ENCODE measurements at places on chromosomes 1 and 21. TPM values are rescaled to one million over a fixed set of nuclear protein-coding genes. Genes with fewer than 3 reads are reported as not detected.
A peak's percentile ranks its signal among the peaks of the same experiment; 100 is the strongest.

GRCh38 chr21:33185852-33186251 is 43.9 kb upstream of the IFNAR2 start:
- H3K27me3 ChIP-seq = peaks cover 40% of the 10 kb centered on the region
- no peak overlapping the region for H3K27ac ChIP-seq
- no peak for DNase-seq

DNA sequence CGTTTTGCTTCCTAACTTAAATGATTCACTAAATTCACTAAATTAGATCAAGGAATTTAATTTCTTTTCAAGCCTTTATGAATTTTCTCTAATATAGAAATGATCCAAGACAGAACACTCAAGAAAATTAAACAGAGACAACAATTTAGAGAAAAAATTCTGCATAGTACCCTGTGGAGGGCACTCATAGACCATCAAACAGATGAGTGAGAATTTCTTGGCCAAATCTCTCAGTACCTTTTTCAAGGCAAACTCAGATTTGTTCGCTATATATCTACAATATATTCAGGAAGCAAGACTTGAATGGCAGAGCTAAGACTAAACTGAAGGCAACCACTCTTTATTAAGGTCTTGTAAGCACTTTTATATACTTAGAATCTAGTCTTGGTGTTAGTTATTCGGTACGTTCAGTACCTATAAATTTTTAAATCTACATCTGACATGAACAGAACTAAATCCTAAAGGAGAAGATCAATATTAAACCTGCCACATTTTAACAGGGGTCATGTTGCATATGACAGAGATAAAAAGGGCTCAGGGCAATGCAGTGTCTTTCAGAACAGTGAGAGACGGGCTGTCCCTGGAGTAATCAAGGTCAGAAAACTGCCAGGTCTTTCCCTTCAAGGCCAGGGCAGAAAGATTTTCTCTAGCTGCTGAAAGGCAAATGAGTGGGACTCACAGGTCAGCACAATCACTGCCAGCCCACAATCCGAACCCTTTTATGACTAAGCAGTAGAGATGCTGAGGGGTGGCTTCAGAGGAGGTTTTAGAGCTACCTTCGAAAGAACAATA is 118.8 kb upstream of the TMPRSS15 start:
- no peak for DNase-seq
- H3K4me1 ChIP-seq = no peaks in the 10 kb centered on the region
- no peak overlapping the region for H3K27ac ChIP-seq
- H3K36me3 ChIP-seq = no peaks in the 10 kb centered on the region
- no peak overlapping the region for H3K4me3 ChIP-seq
- H3K27me3 ChIP-seq = no peaks in the 10 kb centered on the region

DNA sequence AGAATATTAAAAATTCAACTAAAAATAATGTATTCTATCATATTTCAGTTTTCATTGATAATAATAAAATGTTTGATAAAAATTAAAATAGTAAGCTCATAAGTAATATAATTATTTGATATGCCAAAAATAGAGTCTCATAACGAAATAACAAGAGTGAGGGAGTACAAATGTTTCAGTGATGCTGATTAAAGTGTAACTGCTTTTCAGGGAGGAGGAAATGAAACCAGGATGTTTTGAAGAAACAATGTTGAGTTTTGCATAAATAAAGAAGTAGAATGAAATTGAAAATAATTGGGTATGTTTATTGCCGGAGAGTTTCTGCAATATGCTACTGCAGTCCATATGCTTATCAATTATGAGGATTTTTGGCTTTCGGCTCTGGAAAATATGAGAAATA is 1159.8 kb upstream of the ADGRL2 start:
- H3K27ac ChIP-seq = no peak overlapping the region
- no peaks in the 10 kb centered on the region for H3K36me3 ChIP-seq
- no peaks in the 10 kb centered on the region for H3K27me3 ChIP-seq
- DNase-seq = no peak
- H3K4me1 ChIP-seq = no peaks in the 10 kb centered on the region
- H3K4me3 ChIP-seq = no peak overlapping the region

- peaks cover 4% of the 10 kb centered on the region for H3K4me1 ChIP-seq
- H3K27me3 ChIP-seq = no peaks in the 10 kb centered on the region
- no peak overlapping the region for H3K4me3 ChIP-seq
- DNase-seq = no peak
- peaks cover 18% of the 10 kb centered on the region for H3K36me3 ChIP-seq
Measured at GRCh38 chr1:36097693-36098585, 9.2 kb downstream of the ADPRS start.

- H3K27ac ChIP-seq = no peak overlapping the region
- no peak for DNase-seq
- no peaks in the 10 kb centered on the region for H3K4me1 ChIP-seq
- H3K36me3 ChIP-seq = no peaks in the 10 kb centered on the region
- no peaks in the 10 kb centered on the region for H3K27me3 ChIP-seq
Measured at GRCh38 chr21:46454634-46455390, 3.9 kb upstream of the DIP2A start.

DNA sequence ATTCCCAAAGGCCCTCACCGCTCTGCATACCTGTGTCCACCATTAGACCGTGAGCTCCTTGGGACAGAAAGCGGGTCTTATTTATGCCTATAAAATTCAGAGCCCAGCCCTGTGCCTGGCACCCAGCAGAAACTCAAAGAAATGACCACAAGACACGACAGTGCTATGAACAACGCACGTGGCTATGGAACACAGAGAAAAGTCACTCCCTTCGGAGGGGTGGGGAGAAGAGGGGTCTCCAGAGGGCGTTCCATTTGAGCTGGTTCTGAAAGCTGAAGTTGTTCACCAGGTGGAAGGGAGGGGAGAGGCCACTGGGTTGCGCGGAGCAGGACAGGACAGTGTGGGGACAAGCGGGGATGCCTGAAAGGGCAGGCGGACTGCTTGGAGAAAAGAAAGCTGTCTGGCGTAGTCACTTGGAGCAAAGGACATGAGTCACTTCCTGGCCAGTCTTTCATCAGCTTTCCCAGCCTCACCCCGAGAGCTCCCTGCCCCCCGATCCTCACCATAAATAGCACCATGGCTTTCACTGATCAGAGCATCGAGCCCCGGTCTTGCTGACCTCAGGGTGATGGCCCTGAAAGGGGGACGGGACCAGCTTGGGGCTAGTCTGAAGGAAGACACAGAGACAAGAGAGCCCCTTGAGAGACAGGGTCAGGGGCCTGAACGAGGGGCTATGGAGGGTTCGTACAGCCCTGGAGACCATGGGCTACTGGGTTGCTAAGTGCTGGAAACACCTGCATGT is 28.5 kb downstream of the ECE1 start:
- no peaks in the 10 kb centered on the region for H3K36me3 ChIP-seq
- peak overlapping the region; percentile 96 for H3K27ac ChIP-seq
- no peak overlapping the region for H3K4me3 ChIP-seq

DNA sequence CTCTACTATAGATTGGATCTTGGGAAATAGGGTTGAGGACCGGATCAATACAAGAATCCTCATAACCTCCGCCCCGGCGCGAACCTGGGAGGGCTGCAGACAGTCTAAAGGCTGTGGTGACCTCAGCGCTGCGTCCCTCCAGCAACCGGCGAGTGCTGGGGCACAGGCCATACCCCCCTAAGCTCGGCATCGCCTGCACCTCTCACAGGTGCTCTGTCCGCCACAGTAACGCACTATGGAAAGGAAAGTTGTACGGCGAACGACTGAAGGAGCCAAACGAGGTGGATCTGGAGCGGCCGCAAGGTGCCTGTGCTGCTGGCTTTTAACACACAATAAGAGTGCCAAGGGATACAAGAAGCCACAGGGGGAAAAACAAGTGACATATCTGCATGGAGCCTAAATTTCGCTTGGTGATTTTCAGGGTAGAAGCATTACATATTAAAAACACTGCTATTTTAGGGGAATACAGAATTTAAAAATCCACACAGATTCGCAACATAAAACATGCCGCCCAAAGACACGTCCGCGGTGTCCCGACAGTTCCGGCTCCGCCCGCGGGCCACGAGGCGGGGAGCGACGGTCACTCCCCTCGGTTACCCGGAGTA is 1.4 kb upstream of the RBM15 start:
- peak overlapping the region; percentile 88 for H3K27ac ChIP-seq
- H3K4me3 ChIP-seq = peak overlapping the region; percentile 77
- H3K36me3 ChIP-seq = peaks cover 15% of the 10 kb centered on the region
- peaks cover 55% of the 10 kb centered on the region for H3K4me1 ChIP-seq
- no peaks in the 10 kb centered on the region for H3K27me3 ChIP-seq

DNA sequence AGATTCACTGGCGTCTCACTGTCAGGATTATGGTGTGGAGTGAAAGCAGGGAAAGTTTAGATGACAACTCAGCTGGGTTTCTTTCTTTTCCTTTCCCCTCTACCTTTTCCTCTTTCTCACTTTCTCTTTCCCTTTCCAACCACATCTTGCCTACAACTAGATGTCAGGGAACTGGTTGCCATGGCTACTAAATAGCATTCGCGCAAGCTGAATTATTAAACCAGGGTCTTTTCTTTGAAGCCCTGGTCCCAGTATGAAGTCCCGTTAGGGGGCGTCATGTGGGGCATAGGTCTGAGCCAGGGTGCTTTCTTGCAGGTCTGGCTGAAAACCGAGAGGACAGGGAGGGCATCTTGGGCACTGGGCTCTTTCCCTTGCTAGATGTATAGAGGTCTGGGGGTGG is 168.4 kb upstream of the CACNA1E start:
- no peaks in the 10 kb centered on the region for H3K4me1 ChIP-seq
- no peak overlapping the region for H3K4me3 ChIP-seq

DNA sequence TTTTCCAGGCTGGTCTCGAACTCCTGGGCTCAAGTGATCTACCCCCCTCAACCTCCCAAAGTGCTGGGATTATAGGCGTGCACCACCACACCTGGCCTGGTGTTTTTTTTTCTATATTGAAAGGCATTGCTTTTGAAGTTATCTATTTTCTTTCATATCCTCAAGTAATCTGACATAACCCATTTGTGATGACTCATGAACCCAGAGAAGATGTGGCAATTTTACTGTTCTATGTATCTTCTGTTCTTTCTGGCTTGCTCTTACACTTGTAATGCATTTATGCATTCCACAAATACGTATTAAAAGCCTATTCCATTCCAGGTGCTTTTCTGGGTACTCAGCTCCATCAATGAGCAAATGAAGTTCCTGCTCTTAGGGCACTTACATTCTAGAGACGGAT is 29.9 kb upstream of the ERRFI1 start:
- no peak overlapping the region for H3K4me3 ChIP-seq
- peaks cover 40% of the 10 kb centered on the region for H3K4me1 ChIP-seq
- no peaks in the 10 kb centered on the region for H3K36me3 ChIP-seq

- no peaks in the 10 kb centered on the region for H3K36me3 ChIP-seq
- no peaks in the 10 kb centered on the region for H3K27me3 ChIP-seq
- H3K27ac ChIP-seq = no peak overlapping the region
Measured at GRCh38 chr1:231494439-231495110, 33.9 kb upstream of the TSNAX start.

- no peak overlapping the region for H3K4me3 ChIP-seq
- no peak for DNase-seq
- H3K27me3 ChIP-seq = no peaks in the 10 kb centered on the region
- no peaks in the 10 kb centered on the region for H3K36me3 ChIP-seq
- no peak overlapping the region for H3K27ac ChIP-seq
Measured at GRCh38 chr1:160538985-160539651, 16.1 kb upstream of the SLAMF6 start.

DNA sequence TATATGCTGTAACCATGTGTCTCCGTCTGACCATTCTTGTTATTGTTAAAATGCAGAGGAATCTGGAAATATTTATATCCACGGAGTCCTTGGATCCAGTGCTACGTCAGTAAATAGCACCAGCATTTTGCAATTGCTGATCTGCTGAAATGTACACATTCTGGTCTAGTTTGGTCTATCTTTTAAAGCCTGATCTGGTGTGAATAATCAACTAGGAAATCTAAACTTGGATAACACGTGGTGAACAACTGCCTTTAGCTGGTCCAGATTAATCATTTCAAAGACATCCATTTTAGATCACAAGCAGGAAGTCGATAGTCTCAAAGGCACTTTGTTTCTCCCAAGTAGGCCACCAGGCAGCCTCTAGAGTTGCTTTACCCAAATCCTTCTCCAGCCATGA is 32.6 kb downstream of the PDPN start:
- H3K27ac ChIP-seq = no peak overlapping the region
- H3K4me1 ChIP-seq = no peaks in the 10 kb centered on the region
- no peak for DNase-seq
- peaks cover 16% of the 10 kb centered on the region for H3K27me3 ChIP-seq
- H3K36me3 ChIP-seq = no peaks in the 10 kb centered on the region

GRCh38 chr1:25806418-25806817 is 6.4 kb downstream of the SELENON start:
- no peaks in the 10 kb centered on the region for H3K27me3 ChIP-seq
- no peaks in the 10 kb centered on the region for H3K4me1 ChIP-seq
- no peak overlapping the region for H3K27ac ChIP-seq
- H3K36me3 ChIP-seq = no peaks in the 10 kb centered on the region

- no peak for DNase-seq
- H3K27me3 ChIP-seq = no peaks in the 10 kb centered on the region
- H3K4me3 ChIP-seq = no peak overlapping the region
- H3K36me3 ChIP-seq = no peaks in the 10 kb centered on the region
Measured at GRCh38 chr1:207014728-207015127, 17.8 kb downstream of the C1orf116 start.

- no peak overlapping the region for H3K4me3 ChIP-seq
- H3K36me3 ChIP-seq = no peaks in the 10 kb centered on the region
- H3K27ac ChIP-seq = no peak overlapping the region
- no peaks in the 10 kb centered on the region for H3K27me3 ChIP-seq
- no peaks in the 10 kb centered on the region for H3K4me1 ChIP-seq
Measured at GRCh38 chr1:216641669-216642460, 81.4 kb downstream of the ESRRG start.

- no peak overlapping the region for H3K4me3 ChIP-seq
- H3K4me1 ChIP-seq = peaks cover 28% of the 10 kb centered on the region
- H3K27me3 ChIP-seq = no peaks in the 10 kb centered on the region
- DNase-seq = no peak
- no peaks in the 10 kb centered on the region for H3K36me3 ChIP-seq
Measured at GRCh38 chr1:218656301-218657037, 311.3 kb downstream of the TGFB2 start.

- 0 out of 2 replicates have a peak, but pooled peaks cover 4% of the 10 kb centered on the region for H3K36me3 ChIP-seq
- no peaks in the 10 kb centered on the region for H3K27me3 ChIP-seq
Measured at GRCh38 chr1:214404571-214405213, 123.7 kb downstream of the SMYD2 start.

GRCh38 chr1:23650344-23650990 is 41.1 kb upstream of the RPL11 start:
- no peaks in the 10 kb centered on the region for H3K36me3 ChIP-seq
- no peak overlapping the region for H3K4me3 ChIP-seq
- no peaks in the 10 kb centered on the region for H3K27me3 ChIP-seq
- no peaks in the 10 kb centered on the region for H3K4me1 ChIP-seq
- no peak overlapping the region for H3K27ac ChIP-seq
- DNase-seq = no peak

The MX2 gene
- total RNA-seq = 3.4 TPM

The GJA9 gene
- total RNA-seq = 0.48 TPM

The CLCA1 gene
- not detected for total RNA-seq

The NBPF6 gene
- total RNA-seq = 0.94 TPM

The LRRC53 gene
- not detected for total RNA-seq

The TSACC gene
- 0.75 TPM for total RNA-seq

The CD52 gene
- total RNA-seq = 1.2 TPM

The CYP4A22 gene
- not detected for total RNA-seq

The MCOLN3 gene
- total RNA-seq = 8.4 TPM

The NCAM2 gene
- not detected for total RNA-seq

The PYHIN1 gene
- not detected for total RNA-seq

The ERO1B gene
- not detected for total RNA-seq

All from PC-9 (cell line).